ENCODE measurements at places on chromosomes 5 and 9.

DNA sequence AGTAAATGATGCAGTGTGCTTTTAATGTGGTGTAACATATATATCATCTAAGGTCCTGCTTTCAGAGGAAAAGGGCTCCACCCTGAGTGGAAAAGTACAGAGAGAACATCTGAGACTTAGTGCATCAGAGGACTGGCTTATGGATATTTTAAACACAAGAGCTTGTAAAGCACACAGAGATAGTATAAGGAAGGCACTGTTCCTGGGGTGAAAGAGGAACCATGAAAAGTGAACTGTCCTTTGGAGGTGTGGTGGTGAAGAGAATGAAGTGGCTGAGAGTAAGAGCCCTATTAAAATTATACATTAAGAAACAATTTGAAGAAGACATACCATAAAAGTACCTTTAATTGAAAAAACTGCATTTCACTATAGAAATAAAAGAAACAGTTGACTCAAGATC is 68.9 kb downstream of the CSF2 start:
- DNase-seq: no peak

DNA sequence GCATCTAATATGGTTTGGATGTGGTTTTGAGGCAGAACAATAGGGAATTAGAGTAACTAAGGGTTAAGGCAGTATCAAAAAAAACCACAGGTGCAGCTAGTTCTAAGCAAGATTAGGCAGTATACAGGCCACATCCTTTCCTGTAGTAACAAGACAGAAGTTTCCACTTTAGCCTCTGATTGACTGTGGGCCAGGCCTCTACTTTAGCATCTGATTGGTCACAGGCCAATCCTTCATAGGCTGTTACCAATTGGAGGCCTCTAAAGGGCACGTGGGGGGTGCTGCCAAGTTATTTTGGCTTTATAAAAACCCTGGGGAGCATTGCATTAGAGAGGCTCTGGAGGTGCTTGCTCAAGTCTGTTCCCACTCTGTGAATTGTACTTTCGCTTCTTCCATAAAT is 144.1 kb upstream of the ST8SIA4 start:
- no peak for DNase-seq

- peak; percentile 49 for DNase-seq
Observed at GRCh38 chr5:34053133-34053532, 10.1 kb upstream of the C1QTNF3 start.

DNA sequence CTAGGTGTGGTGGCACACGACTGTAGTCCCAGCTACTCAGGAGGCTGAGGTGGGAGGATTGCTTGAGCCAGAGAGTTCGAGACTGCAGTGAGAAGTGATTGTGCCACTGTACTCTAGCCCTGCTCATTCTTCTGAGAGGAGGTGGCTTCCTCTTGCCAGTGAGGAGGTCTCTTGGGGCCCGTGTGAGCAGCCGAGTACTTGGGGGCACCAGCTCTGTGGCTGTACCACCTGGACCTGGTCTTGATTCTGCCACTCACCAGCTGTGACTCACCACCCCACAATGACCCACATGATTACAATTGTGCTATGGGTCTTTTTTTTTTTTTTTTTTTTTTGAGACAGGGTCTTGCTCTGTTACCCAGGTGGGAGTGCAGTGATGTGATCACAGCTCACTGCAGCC is 18.0 kb upstream of the CRB2 start:
- peak; percentile 38 for DNase-seq

DNA sequence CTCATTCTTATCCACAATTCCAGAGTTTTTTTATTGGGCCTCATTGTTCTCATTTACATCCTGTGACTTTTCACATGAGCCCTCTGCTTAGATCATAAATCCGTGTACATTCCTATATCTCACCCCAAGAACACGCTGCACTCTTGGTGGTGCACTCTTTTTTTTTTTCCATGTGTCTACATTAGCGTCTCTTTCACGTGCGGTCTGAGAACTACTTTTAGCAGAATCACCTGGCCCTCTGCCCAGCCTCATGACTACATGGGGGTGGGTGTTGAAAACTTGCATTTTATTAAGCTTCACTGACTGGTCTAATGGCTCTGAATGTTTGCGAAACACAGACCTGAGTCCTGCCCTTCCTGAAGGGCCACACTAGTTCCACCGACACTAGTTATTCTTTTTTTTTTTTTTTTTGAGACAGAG is 18.6 kb downstream of the C9orf57 start:
- DNase-seq: peak; percentile 68

GRCh38 chr9:1156794-1157550 is 106.8 kb downstream of the DMRT2 start:
- no peak for DNase-seq

- peak; percentile 50 for DNase-seq
Observed at GRCh38 chr5:151947931-151948608, 23.4 kb upstream of the GLRA1 start.

DNA sequence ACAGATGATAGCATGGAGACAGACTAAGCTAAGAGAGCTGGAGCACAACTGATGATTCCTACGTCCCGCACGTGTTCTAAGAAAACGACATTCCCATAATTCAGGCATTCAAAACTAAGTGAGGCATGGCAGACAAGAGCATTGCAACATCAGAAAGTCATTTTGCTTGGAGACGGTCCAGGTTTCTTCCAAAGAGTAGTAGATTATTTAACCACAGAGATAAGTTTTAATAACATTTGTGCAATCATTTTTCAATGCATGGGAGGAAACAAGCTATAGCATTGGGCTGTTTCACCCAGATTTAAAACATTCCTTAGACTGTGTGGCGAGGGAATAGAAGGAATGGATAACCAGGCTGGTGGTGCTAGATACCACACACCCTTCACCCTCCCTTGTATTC is 117.2 kb downstream of the APBA1 start:
- peak; percentile 24 for DNase-seq

GRCh38 chr9:14214065-14214684 is 99.8 kb downstream of the NFIB start:
- DNase-seq: no peak

DNA sequence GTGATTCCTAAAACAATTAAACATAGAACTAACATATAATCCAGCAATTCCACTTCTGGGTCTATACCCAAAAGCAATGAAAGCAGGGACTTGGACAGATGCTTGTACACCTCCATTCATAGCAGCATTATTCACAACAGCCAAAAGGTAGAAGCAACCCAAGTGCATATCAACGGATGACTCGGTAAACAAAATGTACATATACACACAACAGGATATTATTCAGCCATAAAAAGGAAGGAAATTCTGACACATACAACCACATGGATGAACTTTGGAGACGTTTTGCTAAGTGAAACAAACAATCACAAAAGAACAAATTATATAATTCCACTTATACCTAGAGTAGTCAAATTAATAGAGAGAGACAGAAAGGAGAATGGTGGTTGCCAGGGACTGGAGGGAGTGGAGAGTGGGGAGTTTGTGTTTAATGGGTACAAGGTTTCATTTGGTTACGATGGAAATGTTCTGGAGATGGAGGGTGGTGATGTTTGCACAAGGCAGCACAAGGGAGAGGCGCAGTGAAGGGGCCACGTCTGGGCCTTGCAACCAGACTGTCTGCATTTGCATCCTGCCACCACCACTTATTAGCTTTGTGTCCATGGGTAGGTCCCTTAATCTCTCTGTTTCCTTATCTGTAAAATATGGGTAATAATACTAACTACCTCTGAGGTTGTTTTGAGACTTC is 36.3 kb upstream of the RLN1 start:
- peak; percentile 62 for DNase-seq

DNA sequence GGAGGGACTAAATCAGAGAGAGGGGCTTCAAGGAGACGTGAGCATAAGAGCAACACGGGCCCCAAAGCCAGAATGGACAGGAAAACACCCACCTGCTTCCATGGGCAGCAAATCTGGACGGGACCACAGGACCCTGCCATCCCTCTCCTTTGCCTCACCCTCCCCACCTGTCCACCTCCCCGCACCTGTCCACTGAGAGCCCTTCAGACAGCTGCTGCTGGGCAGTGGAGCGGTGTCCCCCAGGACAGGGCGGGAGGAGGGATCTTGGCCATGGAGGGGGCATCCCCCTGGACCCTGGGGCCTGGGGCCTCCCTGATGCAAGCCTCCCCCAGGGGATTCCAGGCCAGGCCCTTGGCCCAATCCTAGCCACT is 2.6 kb downstream of the CCDC183 start:
- no peak for DNase-seq

- no peak for DNase-seq
Observed at GRCh38 chr5:124948062-124948753, 201.8 kb upstream of the ZNF608 start.

DNA sequence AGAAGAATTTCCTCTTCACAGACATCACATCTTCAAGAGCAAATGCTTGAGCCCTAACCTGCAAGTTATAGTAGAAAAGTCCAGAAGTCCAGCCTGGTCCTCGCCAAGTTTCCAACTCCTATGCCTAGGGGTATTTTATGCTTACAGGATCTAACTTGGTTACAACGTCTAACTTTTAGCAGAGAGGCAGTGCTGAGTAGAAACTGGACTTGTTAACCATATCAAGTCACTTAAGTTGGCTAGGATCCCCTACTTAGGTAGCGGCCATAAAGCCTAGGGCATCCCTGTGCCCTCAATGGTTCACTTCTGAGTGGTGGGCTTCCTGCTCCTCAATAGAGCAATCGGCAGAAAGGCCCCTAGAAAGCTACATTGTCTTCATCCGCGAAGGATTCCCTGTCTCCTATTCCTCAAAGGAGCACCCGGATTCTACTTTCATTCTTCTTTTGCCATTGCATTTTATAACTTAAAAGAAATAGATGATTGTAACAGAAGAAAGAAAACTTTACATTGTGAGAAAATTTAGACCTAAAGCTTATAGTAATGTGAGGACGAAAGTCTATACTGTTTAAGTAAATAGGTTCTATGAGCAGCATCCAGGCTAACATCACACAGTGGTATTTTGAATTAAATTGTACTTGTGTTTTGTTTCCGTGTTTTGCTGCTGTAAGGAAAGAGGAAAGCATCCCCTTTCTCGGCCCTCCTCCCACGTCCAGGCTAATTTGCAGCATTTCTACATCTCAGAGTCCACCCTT is 1.3 kb upstream of the MTAP start:
- DNase-seq: no peak

GRCh38 chr9:19550009-19550408 is 141.2 kb downstream of the ACER2 start:
- no peak for DNase-seq

GRCh38 chr5:172749881-172750633 is 20.9 kb downstream of the DUSP1 start:
- no peak for DNase-seq

DNA sequence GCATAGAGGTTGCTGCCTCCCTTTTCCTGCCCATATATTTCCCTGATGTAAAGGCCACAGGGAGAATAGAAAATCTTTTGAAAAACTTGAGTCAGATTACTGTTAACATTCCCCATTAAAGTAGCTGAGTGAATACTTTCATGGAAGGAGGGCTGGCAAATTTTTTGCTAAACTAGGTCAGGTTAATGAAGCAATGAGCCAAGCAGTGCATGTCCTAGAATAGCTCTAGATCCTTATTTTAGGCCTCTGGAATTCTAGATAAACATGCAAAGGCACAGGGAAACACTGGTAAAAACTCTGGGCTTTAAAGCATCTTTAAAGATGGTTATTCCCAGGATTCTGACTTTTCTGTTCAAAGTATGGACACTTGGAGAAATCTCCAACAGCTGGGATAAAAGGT is 27.9 kb downstream of the TTC1 start:
- DNase-seq: no peak

DNA sequence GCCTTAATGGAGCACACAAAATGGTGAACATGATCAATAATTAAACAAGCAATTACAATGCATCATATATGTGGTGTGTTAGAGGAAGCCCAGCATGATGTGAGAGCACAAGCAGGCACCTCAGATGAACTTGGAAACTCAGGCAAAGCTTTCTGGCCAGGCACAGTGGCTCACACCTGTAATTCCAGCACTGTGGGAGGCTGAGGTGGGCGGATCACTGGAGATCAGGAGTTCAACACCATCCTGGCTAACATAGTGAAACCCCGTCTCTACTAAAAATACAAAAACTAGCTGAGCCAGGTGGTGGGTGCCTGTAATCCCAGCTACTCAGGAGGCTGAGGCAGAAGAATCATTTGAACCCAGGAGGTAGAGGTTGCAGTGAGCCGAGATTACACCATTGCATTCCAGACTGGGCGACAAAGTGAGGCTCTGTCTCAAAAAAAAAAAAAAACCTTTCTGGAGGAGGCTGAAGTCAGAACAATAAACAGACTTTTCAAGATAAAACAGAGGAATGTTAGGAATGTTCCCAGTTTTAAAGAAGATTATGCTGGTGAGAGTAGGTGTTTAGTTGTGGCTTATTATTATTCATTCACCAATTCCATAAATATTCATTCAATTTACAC is 159.4 kb downstream of the CEMIP2 start:
- DNase-seq: no peak

DNA sequence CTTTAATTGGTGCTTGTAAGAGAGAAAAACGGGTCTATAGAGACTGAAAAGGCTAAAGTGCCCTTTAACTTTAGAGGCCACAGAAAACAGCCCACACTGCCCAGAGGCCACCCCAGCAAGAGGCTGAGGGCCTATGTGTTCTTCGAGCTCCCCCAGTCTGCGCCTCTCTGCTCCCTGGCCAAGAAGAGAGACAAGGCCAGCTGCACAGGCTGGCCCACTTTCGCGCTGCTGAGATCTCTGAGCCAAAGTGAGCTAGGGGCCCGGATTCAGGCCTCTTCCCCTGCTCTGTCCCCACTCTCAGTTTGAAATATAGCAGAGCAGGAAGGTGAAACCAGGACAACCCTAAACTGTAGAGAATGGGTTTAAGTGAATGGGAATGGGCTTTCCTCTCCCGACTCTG is 132.0 kb upstream of the TRIM32 start:
- DNase-seq: no peak

- no peak for DNase-seq
Observed at GRCh38 chr5:147508711-147509040, 1.2 kb downstream of the DPYSL3 start.

- DNase-seq: peak; percentile 90
Observed at GRCh38 chr9:110029429-110029955, 178.5 kb downstream of the C9orf152 start.

DNA sequence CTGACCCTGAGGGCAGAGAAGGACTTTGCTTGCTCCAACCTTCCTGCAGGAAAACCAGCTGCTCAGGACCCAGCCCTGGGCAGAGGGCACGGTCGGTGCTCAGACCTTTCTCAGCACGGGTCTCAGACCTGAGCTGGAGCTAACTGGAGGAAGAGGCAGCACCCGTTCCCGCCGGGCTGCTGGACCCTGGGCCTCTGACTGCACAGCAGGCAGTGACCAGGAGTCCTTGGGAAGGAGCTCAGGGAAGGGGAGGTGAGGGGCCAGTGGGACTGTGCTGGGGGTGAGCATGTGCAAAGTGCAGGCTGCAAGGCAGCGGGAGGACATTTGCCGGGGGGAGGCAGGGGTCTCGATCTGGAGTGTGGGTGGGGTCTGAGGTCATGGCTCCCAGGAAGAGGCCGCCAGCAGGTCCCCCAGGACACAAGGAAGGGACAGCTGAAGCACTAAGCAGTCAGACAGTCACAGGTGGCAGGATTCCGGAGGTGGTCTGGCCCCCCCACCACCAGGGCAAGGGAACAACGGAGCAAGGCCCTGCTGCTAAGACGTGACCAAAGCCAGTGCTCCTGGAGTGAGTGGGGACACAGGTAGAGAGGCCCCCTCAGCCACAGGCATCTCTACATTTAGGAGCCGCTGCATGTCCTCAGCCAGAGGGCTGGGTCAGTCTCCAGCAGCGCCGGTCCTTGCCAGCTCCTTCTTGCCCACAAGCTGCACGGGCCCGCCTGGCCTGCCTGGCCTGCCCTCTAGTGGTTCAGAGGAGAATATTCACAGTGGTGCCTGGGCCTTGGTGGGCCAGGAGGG is 4.8 kb upstream of the DPM2 start:
- DNase-seq: peak; percentile 35
